ENCODE measurements at places on chromosomes 6 and 20.

DNA sequence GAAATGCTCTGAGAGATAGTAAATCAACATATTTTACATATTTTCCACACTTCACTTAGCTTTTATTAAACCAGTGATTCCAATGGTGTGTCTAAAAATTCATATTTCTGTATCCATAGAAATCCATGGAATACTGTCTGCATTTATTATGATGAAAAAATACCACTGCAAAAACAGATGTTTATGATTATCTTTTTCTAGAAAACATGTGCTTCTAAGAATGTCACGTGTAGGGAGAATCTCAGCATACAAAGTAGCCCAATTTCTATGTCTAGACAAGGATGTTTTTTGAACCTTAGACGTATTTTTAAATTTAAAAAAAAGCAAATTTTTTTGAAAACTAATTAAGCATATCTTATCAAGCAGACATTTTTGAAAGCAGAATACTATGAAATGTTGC, 622.4 kb downstream of the TENT5A start:
- no peak for DNase-seq

DNA sequence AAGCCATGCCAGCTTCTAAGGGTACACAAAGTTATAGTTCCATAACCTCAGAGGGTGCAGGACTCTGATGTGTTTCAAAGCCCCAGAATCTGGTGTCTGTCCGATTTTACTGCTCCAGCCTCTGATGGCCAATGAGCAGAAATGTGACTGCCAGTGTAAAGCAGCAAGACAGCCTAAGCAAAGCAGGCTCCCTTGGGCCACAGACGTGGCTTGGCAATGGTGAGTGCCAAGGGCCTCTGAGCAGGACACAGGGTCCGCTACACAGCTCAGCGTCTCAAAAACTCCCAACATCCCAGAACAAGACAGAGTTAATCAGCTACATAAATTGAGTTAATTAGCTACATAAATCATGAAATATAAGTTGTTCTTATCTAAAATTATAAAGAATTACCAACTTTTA, 69.2 kb downstream of the PCSK2 start:
- DNase-seq = no peak

DNA sequence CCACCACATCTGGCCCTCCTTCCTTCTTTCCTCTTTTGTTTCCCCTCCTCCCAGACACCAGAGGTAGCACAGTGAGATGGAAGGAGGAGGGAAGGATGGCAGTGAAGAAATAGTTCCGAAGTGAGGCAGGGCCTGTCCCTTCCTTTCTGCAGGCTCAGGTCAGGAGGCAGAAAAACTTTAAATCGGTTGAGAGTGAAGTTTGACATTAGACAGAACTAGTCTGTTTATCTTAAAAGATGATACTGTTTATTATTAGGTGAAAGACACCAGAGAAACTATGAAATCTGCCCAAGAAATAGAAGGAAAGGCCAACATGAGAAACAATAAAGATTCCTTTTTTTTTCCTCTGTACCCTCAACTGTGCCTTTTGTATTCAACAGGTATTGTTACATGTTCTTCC, 670.3 kb downstream of the UTRN start:
- DNase-seq = no peak

- no peak for DNase-seq
Measured at GRCh38 chr6:36519352-36519751, 27.9 kb downstream of the STK38 start.

GRCh38 chr6:108616544-108616943, 55.8 kb downstream of the FOXO3 start:
- no peak for DNase-seq

- no peak for DNase-seq
Measured at GRCh38 chr6:124765280-124765679, 197.0 kb upstream of the RNF217 start.

GRCh38 chr6:84521511-84521910, 242.9 kb downstream of the TBX18 start:
- DNase-seq = no peak

DNA sequence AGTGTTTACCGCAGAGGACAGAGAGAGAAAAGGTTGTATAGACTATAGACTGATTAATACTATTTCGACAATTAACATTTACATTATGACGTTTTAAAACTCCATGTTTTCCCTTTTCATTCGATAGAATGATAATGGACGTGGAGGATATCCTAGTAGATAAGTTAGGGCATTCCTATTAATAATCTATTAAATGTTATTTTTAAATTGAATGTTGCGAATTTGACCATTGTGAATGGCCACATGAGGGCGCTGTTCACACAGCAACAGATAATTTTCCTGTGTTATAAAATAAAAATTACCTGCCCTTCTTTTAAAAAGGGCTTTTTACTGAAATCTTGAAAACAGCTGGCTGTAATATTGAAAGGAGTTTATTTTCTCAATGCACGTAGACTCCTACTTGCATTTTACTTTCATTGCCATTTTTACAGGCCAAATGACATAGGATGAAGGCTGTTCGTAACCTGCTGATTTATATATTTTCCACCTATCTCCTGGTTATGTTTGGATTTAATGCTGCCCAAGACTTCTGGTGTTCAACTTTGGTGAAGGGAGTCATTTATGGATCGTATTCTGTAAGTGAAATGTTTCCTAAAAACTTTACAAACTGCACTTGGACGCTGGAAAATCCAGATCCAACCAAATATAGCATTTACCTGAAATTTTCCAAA, 3.3 kb downstream of the ADGRB3 start:
- no peak for DNase-seq

DNA sequence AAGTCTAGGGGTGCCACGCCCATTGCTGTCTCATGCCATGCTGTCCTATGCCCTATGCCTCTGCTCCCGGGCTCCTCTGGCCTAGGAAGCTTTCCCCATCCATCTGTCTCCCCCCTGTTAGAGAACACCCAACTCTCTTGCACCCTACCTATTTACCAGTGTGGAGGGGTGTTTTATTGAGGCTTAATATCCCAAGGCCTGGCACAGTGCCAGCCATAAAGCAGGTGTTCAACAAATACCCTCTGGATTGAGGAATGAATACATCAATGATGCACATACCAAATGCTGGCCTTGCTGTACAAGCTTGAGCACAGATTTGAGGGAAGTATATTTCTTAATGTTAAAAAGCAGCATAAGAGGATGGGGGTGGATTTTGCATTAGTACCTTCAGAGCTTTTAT, 38.3 kb downstream of the METTL24 start:
- DNase-seq = no peak

DNA sequence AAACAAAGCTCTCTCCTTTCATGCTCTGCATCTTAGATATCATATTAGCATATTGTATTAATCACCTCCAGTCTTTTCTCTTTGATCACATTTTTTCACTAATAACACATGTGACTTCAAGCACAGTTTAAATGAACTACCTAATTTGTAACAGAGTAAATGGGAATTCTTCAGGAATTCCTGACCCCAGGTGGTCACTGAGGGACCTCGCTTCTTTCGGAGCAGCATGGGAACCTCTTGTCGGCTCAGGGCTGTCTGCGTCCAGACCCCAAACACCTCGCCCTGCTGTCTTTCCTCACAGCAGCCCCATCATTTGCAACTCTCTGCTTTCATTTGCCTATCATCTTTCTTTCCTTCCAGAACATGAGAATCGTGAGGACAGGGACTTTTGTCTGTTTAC, 103.5 kb downstream of the DACT2 start:
- DNase-seq = no peak

- no peak for DNase-seq
Measured at GRCh38 chr20:11682285-11682684, 235.4 kb upstream of the BTBD3 start.

- no peak for DNase-seq
Measured at GRCh38 chr6:166470029-166470862, 87.5 kb upstream of the MPC1 start.

GRCh38 chr6:5155906-5156305, 70.8 kb downstream of the PPP1R3G start:
- no peak for DNase-seq

- DNase-seq = no peak
Measured at GRCh38 chr20:55555075-55555650, 450.2 kb downstream of the CBLN4 start.

GRCh38 chr6:80402266-80402665, 295.8 kb downstream of the BCKDHB start:
- no peak for DNase-seq

DNA sequence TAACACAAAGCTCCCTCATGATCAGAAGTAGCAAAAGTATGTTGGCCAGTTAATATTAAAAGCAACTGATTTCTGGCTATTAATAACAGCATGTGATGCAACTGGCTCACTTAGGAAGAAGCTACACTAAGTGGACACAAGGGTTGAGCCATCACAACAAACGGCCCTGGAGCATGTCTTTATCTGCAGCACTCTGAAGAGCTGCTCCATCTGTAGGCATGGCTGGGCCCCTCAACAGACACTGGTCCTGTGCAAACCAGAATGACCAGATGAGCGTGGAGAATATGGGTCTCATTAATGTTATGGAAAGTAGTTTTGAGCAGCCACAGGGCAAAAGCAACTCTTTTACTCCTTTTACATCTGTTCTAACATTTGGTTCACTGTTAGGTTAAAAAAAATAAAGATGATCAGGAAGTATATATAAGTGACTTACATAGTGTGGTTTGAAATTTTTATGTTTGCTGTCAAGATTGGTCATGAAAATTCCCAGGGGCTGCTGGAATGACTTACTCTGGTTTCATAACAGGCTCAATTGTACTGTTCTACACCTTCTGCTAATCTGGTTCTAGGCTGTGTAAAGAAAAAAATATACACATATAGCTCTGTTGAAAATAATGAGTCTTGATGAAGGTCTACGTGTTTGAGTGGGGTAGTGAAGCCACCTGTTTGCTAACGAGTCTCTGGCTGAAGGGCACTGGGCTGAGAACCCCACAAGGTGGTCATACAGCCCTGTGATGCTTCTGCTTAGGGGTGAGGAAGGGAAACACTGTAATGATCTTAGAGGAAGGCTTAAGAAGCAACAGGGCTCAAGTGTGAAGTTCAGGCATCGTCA, 58.1 kb downstream of the INSM1 start:
- no peak for DNase-seq

DNA sequence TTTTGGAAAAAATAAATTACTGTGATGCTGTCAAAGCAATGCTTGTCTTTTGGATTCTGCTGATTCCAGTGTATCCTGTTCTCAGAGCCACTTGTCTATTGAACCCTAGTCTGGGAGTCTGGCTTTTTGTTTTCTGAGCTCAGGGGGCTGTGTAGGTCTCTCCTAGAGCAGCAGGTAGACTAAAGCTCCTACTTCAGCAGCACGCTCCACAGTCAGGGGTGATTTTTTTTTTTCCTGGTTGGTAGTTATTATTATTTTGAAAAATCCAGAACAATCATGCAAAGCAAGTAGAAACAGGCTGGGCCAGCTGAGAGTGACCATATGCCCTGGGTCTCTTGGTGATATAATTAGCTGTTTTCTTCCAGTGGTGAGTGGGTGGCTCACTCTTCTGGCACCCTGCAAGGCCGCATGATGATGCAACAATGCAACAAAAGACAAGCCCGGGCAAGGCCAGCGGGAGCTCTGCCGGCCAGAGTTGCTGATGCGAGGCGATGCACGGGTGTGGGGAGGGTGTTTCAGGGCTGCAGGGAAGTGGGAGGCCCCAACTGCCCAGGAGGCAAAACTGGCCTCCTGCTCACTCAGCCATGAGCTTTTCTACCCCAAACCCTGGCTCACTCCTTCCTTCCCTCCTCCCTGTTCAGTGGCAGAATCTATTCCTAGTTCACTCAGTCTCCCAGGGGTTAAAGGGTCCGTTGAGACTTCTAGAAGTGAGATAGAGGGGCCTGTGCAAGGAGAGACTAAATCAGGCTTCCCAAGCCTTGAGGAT, 11.5 kb upstream of the CDKN1A start:
- DNase-seq = no peak

DNA sequence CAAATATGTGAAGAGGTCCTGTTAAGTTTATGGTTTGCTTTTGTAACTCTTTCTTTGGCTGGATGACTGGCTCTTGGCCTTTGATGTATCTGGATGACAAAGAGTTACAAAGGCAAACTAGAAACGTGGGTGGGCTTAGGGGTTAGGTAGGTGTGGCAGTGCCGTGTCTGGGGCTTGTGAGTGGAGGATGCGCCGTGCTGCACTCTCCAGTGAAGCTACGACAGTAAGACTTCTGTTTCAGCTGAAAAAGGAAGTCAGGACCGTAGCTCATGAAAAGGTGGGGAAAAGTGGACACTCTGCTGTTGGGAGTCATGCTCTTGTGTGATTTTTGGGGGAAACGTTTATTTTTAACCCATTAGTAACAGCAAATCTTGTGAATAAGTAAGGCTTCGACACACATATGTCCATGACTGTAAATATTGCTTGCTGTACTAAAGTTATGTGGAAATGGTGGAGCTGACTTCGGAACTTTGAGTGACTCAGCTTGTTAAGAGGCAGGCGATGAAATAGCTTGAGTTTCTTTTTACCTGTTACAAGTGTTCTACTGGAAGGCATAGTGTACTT, 45.6 kb downstream of the DUSP22 start:
- DNase-seq = no peak

DNA sequence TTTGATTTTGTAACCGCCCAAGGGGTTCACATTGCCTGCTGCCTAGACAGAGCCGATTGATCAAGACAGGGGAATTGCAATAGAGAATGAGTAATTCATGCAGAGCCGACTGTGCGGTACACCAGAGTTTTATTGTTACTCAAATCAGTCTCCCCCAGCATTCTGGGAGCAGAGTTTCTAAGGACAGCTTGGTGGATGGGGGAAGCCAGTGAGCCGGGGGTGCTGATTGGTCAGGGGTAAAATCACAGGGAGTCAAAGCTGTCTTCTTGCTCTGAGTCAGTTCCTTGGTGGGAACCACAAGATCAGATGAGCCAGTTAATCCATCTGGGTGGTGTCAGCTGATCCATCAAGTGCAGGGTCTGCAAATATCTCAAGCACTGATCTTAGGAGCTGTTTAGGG, 60.0 kb upstream of the EZR start:
- DNase-seq = no peak

DNA sequence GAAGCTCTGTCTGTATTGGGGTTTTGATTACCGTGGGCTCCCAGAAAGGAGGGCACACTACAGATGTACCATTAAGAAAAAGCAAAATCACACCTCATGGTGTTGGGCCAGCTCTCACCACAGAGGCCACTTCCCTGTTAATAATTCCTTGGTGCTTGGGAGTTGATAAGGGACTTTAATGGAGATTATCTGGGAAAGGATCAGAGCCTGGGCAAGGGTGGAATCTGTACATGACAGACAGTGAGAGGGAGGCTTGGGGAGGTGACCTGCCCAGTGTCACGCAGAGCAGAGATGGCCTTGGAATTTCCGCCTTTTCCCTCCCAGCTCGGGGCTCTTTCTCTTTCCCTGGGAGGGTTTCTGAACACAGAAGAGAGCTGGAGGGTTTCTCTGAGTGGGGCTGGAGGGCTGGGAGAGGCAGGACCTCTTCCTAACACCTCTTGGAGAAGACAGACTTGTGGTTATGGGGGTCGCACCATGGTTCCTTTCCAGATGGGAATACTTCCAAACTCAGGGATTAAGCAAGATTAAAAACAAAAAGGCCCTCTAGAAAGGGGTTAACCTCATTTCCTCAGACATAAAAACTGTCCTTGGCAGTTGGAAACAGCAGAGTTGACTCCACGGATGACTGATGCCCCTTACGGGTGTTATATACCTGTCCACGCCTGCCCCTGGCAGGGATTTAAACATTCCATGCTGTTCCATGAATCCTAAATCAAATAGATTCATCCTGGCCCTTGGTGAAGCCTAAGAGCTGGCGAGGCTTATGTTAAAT, 16.8 kb upstream of the KCNK16 start:
- DNase-seq = no peak
